ENCODE measurements at places on chromosomes 1 and 21.

GRCh38 chr1:65049941-65050713 is 83.8 kb upstream of the JAK1 start:
- DNase-seq: no peak

DNA sequence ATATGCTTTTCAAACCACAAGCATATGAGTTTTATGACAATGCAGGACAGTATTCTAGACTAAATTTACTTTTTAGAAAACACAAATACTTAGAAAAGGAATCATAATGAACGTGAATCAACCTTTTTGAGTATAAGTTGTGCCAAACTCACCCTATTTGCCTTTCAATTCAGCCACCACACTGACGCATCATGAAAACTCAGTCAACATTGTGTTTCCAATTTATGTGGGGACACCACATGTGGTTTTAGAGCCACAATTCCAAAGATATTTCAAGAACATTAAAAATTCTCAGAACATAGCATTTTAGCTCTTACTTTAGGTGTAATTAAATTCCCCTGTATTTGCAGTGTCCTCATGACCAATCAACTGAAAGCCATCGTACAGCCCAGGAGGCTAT is 118.8 kb downstream of the PTBP2 start:
- DNase-seq: no peak

GRCh38 chr1:236990052-236990445 is 14.2 kb downstream of the MT1HL1 start:
- DNase-seq: no peak

- DNase-seq: no peak
These were observed 21.7 kb upstream of the FAAH start for GRCh38 chr1:46372431-46372830.

DNA sequence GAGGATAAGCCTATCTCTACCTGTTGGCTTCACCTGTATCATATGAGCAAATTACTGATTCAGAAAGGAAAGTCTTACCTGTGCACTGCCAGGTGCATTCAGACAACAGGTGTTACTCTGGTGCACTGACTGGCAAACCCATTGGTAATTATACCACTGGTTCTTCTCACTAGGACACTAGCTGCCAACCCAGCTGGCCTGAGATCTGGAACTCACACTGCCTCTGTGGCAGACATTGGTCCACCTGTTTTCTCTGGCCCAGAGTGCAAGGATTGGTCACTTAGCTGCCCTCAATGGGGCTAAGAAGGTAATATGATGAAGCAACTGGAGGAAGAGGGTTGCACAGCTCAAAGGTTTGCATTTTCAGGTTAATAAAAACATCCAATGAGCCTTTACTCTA is 140.2 kb upstream of the DNAH14 start:
- no peak for DNase-seq

DNA sequence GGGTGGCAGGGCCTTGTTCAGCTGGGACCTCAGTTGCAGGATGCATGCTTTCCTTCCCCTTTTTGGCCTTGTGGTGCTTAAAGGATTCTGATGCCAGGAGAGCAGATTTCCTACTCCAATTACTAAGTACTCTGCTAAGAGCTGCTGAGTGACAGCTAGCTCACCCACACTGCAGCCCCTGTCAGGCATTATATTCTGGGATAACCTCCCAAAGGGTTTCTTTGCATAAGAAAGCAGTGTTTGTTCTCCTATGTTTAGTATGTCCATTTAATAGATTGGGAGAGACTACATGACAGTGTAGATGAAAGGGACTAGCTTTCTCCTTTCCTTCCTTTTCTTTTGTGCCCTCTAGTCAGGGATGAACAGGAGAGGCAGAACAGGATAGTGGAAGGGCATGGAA is 100.7 kb downstream of the FAM78B start:
- DNase-seq: no peak

Data from stimulated activated CD8-positive, alpha-beta memory T cell treated with anti-CD3 and anti-CD28 coated beads, Interleukin-12 subunit alpha, Interleukin-12 subunit beta, amount 100 ng/mL, for 4 hours (primary cell).